B cell (primary cell): ENCODE measurements at places on chromosomes 5 and 9. TPM values are rescaled to one million over a fixed set of nuclear protein-coding genes. Genes with fewer than 3 reads are reported as not detected.

DNA sequence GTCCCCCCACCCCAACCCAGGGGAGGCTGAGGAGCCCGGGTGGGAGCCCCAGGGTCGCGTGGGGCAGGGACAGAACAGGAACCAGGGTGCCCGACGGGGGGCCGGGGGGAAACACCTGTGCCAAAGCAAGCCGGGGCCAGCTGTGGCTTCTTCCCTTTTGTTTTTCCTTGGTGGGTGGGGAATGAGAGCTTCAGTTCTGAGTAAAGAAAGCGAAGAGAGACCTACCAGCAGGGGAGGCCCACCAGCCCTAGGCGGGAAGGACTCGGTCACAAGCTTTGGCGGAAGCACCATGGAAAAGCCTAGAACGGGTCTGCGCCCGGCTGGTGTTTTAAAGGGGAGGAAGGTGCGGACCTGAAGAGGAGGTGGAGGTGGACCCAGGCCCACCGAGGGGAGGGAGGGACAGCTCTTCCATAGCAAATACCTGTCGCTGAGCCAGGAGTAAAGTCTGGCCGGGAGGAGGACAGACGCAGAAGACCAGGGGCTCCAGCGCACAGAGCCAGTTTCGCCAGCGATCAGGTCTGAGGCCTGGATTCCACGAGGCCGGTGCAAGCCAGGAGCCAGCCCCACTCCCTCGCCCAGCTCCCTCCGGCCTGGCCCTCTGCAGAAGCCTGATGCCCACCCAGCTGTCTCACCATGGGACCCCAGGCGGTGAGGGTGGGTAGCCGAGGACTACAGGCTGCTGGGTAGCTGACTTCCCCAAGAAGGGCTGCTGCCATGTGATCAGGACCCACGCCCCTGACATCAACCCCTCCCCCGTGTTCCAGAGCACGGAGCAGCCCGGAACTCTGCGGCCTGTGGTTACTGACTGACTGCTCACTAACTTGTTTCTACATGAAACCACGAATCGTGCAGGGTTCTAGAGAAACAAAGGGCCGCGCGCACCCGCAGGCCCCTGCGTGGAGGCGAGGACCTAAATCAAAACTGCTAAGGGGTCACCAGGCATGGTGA is 849 bp upstream of the MGAT1 start:
- peak; percentile 91 for DNase-seq

DNA sequence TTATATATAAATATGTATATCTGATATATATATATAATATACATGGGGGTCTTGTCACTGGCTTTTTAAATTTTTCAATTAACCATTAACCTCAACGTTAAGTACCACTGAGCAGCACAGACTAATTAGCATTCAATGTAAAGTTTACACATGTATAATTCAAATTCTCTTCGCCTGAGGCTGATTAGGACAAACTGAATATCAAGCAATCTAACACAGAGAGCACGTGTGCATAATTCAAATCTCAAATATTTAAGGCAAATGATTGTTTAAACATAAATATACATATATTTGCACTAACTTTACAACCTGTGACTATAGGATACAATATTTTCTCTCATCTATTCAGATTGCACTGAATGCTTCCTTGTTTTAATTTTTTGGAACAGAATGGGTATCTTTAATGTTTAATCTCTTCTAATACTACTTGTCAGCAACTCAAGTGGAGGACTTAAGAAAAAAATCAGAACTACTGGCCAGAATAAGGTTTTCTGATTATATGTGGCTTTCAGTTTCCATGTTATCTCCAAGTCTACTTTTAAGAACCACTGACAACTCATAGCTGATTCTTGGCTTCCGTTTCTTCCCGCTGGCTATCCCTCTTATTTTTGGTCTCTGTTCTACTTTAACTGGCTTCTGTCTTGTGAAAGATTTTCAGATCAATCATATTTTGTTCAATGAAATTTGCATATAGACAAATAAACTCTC is 204.8 kb downstream of the MLLT3 start:
- DNase-seq = no peak

The RELL2 gene
- total RNA-seq = 11.6 and 12.1 TPM in 2 replicates

The PCDHGA11 gene
- total RNA-seq = 1.5 and 1.8 TPM in 2 replicates

- DNase-seq = no peak
These were observed 31.0 kb upstream of the PHF24 start for GRCh38 chr9:34927061-34927460.

DNA sequence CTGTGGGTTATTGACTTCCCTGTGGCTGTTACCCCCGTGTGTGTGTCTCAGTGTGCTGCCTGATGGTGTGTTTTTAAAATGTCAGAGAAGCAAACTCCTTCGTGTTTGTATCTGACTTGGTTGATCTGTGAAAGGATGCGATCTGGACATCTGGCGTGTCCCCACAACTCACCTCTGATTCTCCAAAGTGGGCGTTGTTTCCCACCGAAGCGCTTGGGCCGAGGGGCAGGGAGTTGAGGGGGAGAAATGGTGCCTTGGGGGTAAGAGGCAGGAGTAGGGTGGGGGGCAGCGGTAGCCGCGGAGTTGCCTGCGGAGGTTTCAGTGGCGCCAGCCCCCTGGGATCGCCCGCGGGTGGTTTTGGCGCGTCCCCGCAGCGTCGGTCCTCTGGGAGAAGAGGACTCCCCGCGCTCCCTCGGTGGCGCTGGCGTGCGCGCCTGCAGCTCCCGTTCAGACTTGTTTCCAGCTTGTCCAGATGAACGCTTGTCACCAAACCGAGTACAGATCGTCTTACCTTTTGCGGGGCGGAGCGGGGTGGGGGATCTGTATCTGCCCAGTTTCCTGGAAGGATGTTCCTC is 1.1 kb downstream of the MAST4 start:
- DNase-seq = peak; percentile 57

The SHB gene
- total RNA-seq = 1.5 and 1.9 TPM in 2 replicates

DNA sequence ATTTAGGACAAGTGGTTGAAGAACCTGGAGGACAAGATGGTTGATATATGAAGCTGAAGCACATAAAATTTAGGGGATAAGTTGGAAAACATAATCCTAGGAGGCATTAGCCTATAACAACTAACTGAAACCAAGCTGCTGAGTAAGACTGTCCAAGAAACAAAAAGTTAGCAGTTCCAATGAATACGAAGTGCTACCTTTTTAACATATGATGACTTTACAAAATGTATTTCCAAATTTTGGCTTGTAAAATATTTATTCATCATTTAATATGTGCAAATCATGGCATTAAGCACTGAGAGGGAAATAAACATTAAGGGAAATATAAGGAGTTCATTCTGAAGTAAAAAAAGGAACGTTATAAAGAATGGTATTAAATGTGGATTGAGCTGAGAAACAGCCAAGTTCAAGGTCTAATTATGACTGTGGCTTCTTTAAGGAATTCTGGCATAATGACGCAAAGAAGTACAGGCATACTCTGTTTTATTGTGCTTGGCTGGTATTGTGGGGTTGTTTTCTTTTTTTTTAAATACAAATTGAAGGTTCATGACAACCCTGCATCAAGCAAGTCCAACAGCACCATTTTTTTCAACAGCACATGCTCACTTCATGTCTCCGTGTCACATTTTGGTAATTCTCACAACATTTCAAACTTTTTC is 7.7 kb downstream of the RAPGEF6 start:
- no peak for DNase-seq

The NUTM2G gene
- total RNA-seq = not detected in 2 replicates

DNA sequence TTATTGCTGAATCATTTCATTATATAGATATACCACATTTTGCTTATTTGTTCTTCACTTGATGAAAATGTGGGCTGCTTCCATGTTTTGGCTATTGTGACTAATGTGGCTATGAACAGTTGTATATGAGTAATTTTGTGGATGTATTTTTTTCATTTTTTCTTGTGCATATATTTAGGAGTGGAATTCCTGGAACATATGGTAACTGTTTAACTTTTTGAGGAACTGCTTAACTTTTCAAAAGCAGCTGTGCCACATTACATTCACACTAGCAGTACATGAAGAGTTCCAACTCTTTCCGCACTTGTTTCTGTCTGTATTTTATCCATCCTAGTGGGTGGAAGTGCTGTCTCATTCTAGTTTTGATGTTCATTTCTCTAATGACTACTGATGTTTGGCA is 67.8 kb downstream of the JAK2 start:
- no peak for DNase-seq

The MBLAC2 gene
- total RNA-seq = 11.5 and 13.3 TPM in 2 replicates

DNA sequence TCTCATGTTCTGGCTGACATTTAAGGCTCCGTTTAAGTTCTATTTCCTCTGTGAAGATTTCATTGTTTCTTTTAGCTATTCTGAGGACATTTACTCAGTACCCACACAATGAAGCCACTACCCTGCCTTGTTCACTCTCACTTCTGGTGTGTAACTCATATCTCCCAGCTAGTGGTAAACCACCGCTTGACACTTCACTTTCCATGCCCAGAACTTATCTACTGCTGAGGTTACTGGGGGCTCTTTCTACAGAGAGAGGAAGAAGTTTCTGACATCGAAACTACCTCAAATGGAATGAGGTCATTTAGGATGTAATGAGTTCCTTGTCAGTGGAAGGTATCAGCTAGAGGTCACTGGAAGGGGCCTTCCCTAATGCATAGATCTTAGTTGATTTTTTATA is 501.5 kb downstream of the DMAC1 start:
- no peak for DNase-seq

DNA sequence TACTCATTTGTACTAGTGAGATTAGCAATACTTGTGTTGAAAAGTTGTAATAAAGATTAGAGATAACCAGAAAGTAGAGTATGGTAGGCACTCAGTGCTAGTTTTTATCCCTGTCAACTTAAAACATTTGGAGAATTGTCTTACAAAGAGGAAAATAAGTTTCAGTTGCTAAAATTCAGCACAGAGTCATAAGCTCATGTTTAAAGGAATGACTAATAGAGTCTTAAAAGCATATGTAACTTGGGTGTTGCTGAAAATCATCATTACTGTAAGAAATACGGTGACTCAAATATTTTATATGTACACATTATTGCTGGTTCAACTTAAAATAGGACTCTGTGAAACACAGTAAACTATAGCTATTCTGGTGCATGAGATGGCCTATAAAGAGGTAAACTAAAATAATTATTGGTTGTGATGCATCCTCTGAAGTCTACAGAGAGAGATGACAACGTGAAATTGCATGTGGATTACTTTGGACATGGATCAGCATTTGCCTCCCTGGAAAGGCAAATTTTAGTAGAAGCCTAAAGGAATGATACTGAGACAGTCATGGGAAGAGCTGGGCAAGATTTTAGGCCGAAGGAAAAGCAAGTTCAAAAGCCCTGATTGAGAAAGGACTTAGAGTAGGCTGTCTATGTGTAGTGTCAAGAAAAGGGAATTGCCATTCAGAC is 34.6 kb downstream of the SGCD start:
- DNase-seq = no peak

The PCDHA10 gene
- not detected in 2 replicates for total RNA-seq

DNA sequence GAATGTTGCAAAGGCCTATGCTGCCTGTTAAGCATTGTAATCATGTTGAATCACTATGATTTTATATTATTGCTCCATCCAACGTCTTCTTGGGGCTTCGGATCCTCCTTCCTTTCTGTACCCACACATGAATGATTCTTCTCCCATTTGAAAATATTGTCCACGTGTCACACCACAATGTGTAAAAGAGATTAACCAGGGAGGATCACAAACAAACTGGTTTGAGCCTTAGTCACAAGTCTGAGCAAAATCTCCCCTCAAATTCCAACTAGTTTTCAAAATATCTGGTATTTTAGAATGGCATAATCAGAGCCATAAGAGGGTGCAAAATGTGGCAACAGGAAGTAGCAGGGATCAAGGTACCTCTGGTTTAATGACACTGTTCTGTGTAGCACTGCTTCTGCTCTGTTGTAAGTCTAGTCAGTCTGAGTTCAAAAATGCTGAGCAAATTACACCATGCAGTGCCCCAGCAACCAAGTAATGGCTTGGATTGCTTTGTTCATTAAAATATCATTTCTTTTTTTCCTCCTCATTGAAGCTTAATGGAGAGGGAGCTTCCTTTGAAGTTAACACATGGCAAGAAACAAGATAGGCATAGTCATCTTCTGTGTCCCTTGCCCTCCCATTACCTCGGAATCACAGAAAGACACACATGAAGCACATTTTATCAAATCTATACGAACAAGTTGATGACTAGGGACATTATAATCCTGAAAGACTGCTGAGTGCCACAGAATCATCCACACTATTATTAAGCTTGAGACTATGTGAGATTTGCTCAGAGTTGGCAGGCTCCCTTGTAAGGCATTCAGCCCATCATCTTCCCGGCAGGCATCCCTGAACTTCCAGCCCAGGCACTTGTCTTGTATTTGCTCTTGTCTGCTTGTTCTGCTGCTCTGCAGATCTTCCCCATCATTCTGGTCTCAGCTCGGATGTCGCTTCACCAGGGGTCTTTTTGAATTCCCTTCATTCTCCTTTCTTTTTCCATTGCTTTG is 102.0 kb upstream of the PRLR start:
- no peak for DNase-seq

GRCh38 chr5:53671447-53671846 is 111.0 kb downstream of the NDUFS4 start:
- DNase-seq = no peak

The MYMK gene
- not detected in 2 replicates for total RNA-seq

DNA sequence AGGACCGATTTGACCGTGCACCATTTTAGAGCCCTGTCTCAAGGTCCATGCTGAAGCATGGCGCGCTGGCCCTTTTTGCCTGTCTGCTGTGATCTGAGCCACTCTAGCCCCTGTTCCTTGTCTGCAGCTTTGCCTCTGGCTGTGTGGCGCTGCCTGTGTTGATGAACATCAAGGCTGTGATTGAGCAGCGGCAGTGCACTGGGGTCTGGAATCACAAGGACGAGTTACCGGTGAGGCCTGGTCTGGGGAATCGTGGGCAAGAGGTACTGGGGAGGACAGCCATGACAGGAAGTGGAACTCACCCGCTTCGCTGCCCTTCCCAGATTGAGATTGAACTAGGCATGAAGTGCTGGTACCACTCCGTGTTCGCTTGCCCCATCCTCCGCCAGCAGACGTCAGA is 6.3 kb downstream of the NHP2 start:
- no peak for DNase-seq

The TMOD1 gene
- total RNA-seq = 1.9 and 2.5 TPM in 2 replicates

The UNC13B gene
- total RNA-seq = 0.25 and 0.32 TPM in 2 replicates

DNA sequence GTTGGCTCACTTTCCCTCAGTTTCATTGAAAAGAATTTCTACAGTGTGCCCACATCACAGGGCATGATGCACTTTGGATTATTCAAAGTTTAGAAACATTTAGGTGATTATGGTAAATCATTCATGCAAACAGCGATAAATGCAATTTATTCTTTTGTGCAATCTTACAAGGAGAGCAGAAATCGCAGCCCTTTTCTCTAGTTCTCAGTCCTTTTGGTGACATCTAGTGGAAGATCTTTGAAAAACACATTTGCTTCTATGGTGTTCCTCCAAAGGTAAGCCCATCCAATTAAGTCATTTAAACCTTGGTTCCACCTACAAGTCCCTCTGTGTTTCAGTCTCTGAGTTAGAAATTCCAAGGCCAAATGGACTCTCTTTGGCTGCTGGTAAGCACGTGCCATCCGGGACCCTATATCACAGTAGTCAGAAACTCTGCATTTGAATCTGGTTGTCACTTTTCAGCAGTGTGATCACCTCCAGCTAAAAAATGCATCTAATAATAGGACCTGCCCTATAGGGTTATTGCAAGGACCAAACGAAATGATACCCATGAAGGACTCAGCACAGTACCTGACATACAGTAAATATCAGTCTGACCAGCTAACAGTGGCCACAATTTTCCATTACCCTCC is 66.4 kb downstream of the MACROH2A1 start:
- peak; percentile 25 for DNase-seq
